Neural crest cell (in vitro differentiated cells): ENCODE measurements at places on chromosomes 13 and 19. TPM values are rescaled to one million over a fixed set of nuclear protein-coding genes. Genes with fewer than 3 reads are reported as not detected.

Gene CDKN2D
- total RNA-seq: 8.7 and 9.5 TPM in 2 replicates

Gene SLC7A9
- total RNA-seq: 0.49 and 0.50 TPM in 2 replicates

Gene LYL1
- total RNA-seq: 0.30 and 0.45 TPM in 2 replicates

Gene SYCN
- not detected in 2 replicates for total RNA-seq

Gene TMC4
- 0.28 TPM in 1 of 2 replicates, not detected in the other for total RNA-seq
